Osteoblast (primary cell): ENCODE measurements at places on chromosomes 1 and 21. TPM values are rescaled to one million over a fixed set of nuclear protein-coding genes. Genes with fewer than 3 reads are reported as not detected.
A peak's percentile ranks its signal among the peaks of the same experiment; 100 is the strongest.

TUT4 gene
- total RNA-seq = 42.1 and 44.2 TPM in 2 replicates

DNA sequence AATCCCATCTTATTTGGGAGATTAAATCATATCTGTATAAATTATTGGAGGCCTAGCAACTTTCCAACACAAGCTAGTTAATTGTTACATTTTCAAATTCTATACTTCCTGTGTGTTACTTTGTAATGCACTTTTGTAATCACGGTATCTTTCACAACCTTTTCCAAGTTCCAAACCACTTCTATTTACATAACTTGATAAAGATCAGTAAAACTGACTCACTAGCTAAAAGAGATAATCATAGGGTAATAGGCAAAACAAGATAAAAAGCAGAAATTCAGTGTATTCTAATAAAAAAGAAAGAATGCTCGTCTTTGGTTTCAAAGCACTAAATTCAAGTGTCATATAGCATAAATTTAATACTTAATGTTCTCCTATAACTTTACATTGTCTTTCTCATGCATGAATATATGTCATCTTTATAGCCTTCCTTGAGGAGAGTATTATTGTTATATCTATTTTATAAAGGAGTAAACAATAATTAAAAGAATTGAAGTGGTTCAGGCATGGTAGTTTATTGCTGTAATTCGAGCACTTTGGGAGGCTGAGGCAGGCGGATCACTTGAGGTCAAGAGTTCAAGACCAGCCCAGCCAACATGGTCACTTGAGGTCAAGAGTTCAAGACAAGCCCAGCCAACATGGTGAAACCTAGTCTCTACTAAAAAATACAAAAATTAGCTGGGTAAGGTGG lies 66.4 kb downstream of the RGS13 start:
- peak overlapping the region; percentile 52 for H3K27ac ChIP-seq
- no peaks in the 10 kb centered on the region for H3K27me3 ChIP-seq
- no peak overlapping the region for H3K4me3 ChIP-seq
- peaks cover 30% of the 10 kb centered on the region for H3K4me1 ChIP-seq

DNA sequence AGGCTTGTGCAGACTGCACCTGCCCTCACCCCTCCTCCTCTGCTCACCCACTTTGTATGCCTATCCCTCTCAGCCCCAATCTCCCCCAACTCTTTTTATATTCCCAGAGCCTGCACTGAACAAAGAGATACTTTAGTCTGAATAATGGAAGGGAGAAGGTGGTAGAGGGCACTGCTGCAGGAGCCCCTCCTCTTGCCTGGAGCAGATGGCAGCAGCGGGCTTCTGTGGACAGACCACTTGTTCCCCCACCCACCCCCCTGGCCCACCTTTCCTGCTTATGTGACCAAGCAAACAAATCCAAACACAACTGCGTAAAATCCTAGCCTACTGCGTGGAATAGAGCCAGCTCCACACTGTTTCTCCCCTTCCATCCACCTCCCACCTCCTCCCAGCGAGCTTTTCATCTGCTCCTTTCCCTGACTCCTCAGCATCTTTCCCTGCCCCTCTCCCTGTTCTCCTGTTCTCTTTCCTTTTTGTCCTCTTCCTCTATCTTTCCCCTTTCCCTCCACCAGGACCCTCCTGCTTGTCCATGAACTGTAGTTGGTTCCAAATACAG lies 27.5 kb downstream of the RGS8 start:
- DNase-seq = no peak
- no peaks in the 10 kb centered on the region for H3K4me1 ChIP-seq
- peaks cover 5% of the 10 kb centered on the region for H3K27me3 ChIP-seq
- no peaks in the 10 kb centered on the region for H3K36me3 ChIP-seq

DNA sequence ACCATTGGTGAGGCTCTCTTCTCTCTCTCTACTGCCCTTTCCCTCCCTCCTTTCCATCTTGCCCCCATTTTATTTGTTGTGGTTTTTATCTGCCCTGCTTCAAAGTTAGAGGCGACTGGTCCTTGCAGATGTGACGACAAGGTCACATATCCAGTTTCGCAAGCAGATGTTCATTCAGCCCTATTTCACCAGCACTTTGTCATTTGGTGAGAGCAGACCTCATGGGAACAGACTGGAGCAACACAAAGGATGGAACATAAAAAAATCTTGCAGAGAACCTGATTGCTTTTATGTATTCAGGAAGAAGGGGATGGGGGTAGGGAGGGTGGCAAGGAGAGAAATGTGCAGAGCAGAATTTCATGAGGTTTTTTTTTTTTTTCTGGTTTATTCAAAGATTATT lies 84.3 kb downstream of the ELAVL4 start:
- no peak overlapping the region for H3K27ac ChIP-seq
- no peaks in the 10 kb centered on the region for H3K27me3 ChIP-seq
- H3K36me3 ChIP-seq = no peaks in the 10 kb centered on the region
- H3K4me3 ChIP-seq = no peak overlapping the region
- no peak for DNase-seq

NES gene
- 0.36 and 1.5 TPM in 2 replicates for total RNA-seq

DNA sequence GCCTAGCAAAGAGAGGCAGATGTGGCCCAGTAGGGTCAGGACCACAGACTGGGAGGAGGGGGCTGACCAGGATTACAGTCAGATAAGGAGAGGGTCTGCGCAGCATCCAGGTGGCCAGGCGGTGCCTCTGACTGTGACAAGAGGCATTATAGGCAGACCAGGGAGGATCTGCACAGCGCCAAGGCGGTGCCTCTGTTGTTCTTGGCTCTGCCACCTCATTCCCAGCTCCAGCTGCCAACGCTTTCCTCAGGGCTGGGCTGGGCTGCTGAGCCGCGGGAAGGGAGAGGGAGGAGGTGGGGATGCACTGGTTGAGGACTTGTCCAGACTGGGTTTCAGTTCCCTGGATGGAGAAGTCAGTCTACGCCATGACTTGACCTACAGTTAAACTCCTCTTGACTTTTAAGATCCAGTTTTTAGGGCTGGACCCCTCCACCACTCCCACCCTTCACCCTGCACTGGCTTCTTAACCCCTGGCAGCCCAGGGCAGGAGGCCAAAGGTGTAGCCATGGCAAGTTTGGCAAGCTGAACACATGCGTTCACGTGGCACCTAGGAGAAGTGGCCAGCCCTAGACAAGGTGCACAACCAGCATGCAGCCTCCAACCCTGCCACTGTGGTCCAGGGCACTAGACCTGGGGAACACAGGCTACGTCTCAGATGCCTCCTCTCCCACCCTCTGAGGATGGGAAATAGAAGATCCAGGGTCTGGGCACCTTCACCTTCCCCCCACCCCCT lies 4.5 kb upstream of the CRABP2 start:
- peaks cover 68% of the 10 kb centered on the region for H3K4me1 ChIP-seq
- H3K27ac ChIP-seq = no peak overlapping the region
- H3K4me3 ChIP-seq = no peak overlapping the region
- H3K27me3 ChIP-seq = no peaks in the 10 kb centered on the region
- no peaks in the 10 kb centered on the region for H3K36me3 ChIP-seq
- DNase-seq = peak; percentile 97

- H3K27ac ChIP-seq = peak overlapping the region; percentile 83
- peak; percentile 38 for DNase-seq
- H3K27me3 ChIP-seq = no peaks in the 10 kb centered on the region
- no peak overlapping the region for H3K4me3 ChIP-seq
- no peaks in the 10 kb centered on the region for H3K36me3 ChIP-seq
Observed at GRCh38 chr1:178634445-178634844, 90.6 kb upstream of the RALGPS2 start.

GRCh38 chr21:44089001-44089911 lies 17.9 kb upstream of the PWP2 start:
- H3K36me3 ChIP-seq = peaks cover 78% of the 10 kb centered on the region
- no peak overlapping the region for H3K27ac ChIP-seq
- H3K4me3 ChIP-seq = no peak overlapping the region
- no peaks in the 10 kb centered on the region for H3K4me1 ChIP-seq

GRCh38 chr1:113488576-113489177 lies 98.4 kb downstream of the MAGI3 start:
- peak; percentile 17 for DNase-seq
- no peaks in the 10 kb centered on the region for H3K4me1 ChIP-seq
- no peak overlapping the region for H3K27ac ChIP-seq
- no peaks in the 10 kb centered on the region for H3K27me3 ChIP-seq
- no peaks in the 10 kb centered on the region for H3K36me3 ChIP-seq
- H3K4me3 ChIP-seq = no peak overlapping the region

DNA sequence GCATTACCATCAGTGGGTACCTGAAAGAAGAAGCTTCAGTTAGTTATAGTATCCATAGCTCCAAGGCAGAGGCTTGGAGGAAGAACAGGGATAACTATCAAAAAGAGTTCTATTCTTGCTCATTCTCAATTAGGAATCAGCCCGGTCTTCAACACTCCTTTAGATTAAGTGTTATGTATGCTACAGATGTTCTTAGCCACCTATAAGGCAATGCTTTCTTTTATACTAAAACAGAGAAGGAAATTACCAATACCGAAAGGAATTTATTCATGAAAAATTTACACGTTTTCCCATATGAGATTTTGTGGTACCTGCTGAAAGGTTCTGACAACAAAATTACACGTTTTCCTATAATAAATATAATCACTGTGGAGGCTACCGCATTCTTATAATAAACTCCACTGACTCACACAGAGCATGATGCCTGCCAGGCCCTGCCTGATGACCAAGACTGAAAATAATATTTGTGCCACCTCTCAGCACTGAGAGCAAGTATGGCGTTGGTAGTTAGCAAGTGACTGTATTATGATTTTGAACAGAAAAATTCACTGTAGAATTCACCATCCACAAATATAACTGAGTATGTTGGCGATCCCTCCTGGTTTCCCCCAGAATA lies 58.3 kb downstream of the APP start:
- peak overlapping the region; percentile 63 for H3K27ac ChIP-seq
- peaks cover 24% of the 10 kb centered on the region for H3K4me1 ChIP-seq
- DNase-seq = no peak
- H3K36me3 ChIP-seq = peaks cover 12% of the 10 kb centered on the region
- no peak overlapping the region for H3K4me3 ChIP-seq
- H3K27me3 ChIP-seq = no peaks in the 10 kb centered on the region

HES5 gene
- not detected in 2 replicates for total RNA-seq

DNA sequence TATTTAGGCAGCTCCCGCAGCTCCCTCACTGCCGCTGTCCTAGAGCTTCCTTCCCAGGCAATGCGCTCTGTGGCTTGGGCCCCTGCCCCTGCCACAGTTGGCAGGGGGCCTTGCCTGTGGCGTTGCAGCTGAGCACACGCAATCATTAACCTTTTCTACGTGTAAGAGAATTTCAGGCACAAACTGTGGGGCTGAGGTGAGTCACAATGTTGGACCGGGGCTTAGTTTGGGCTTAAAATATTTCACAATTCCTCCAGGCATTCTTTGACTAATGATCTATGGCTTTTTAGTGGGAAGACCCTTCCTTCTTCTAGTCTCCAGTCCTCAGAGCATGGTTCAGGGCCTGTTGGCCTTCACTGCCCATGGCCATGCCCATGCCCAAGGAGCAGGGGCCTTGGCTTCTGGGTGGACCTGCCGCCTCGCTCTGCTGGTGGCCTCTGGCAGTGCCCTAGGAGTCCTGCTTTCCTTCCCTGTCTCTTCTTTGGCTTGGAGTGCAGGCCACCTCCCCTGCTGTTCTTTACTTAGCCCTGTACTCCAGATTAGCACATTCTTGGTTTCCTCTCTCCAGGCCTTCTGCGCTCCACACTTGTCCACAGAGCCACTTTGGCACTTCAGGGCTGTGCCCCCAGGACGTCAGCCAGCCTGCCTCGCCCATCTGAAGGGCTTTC lies 39.2 kb downstream of the MAPKAPK2 start:
- peaks cover 25% of the 10 kb centered on the region for H3K4me1 ChIP-seq
- peaks cover 4% of the 10 kb centered on the region for H3K36me3 ChIP-seq
- peak overlapping the region; percentile 0 for H3K4me3 ChIP-seq
- DNase-seq = no peak

GRCh38 chr1:71780681-71781080 lies 501.7 kb downstream of the NEGR1 start:
- H3K27me3 ChIP-seq = no peaks in the 10 kb centered on the region
- H3K36me3 ChIP-seq = no peaks in the 10 kb centered on the region
- H3K4me1 ChIP-seq = no peaks in the 10 kb centered on the region
- peak; percentile 32 for DNase-seq

DNA sequence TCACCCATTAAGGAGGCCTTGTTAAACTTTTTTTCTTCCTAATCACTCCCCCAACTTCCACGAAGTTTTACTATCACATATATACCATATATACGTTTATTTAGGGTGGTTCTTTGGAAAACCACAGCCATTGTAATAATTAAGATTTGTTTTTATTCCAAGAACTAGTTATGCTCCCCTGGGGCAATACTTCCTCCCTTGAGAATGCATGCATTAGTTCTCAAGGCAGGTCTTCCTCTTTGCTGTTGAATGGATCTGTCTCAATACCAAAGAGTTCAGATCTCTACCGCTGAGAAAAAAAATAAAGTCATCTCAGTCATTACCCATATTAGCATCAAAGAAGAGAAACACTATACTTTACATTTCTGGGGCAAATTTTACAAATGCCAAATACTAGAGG lies 567.7 kb upstream of the RGS18 start:
- H3K4me3 ChIP-seq = no peak overlapping the region
- H3K36me3 ChIP-seq = no peaks in the 10 kb centered on the region
- no peaks in the 10 kb centered on the region for H3K27me3 ChIP-seq
- DNase-seq = no peak
